ENCODE measurements at places on chromosomes 3 and 15. TPM values are rescaled to one million over a fixed set of nuclear protein-coding genes. Genes with fewer than 3 reads are reported as not detected.

Gene ELP6
- 23.4 TPM for total RNA-seq

Gene CCR3
- total RNA-seq, result 0.17 TPM

Gene GRM2
- 0.81 TPM for total RNA-seq

Gene GHSR
- total RNA-seq, result not detected

Gene ANKRD34C
- total RNA-seq, result not detected

Gene ZBTB47
- 6.0 TPM for total RNA-seq

Gene EPHB1
- 0.73 TPM for total RNA-seq

Gene ACKR2
- 1.5 TPM for total RNA-seq

Gene CHDH
- total RNA-seq, result 24.9 TPM

Gene DNAJA4
- total RNA-seq, result 52.1 TPM

Gene CHRNA5
- total RNA-seq, result 34.9 TPM

Gene IFRD2
- 121 TPM for total RNA-seq

Gene SLC28A1
- total RNA-seq, result 0.17 TPM

GRCh38 chr3:171892457-171892856 lies 49.3 kb downstream of the TMEM212 start:
- no peak for DNase-seq

DNA sequence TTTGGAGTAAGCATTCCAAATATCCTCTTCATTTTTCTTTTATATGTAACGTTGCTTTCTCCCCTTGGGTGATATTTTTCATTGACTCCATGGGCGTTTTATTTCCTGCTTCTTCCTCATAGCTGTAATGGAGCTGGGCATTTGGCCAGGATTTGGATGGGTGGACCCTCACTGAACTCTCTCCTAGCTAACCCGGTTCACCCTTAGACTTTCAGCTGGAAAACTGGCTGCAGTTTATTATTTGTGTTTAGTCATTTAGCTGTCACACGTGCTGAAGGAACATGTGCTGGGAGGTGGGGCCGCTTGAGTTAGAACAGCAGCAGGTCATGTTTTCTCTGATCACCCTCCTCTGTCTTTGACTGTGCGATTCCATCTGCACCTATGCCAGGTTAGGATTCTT lies 407.6 kb downstream of the ZIC1 start:
- peak; percentile 88 for DNase-seq

- DNase-seq, result peak; percentile 100
Observed at GRCh38 chr3:185282696-185283373, 29.0 kb upstream of the EHHADH start.

DNA sequence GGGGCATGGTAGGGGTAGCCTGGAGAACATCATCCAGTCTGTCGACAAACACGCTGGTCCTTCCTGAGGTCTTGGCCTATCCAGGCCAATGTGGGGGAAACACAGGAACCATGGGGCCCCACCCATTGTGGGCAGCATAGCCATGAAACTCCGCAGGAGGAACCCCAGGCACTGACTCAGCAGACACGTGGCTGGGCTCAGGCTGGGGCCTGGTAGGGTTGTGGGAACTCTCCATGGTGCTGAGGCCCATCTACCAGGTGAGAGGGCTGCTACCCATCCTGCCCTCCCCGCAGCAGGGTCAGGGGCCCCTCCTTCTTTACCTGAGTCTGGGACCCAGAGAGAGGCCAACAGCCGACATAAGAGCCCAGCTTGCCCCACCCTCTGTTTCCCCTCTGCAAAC lies 22.6 kb upstream of the CACNA2D2 start:
- peak; percentile 57 for DNase-seq

DNA sequence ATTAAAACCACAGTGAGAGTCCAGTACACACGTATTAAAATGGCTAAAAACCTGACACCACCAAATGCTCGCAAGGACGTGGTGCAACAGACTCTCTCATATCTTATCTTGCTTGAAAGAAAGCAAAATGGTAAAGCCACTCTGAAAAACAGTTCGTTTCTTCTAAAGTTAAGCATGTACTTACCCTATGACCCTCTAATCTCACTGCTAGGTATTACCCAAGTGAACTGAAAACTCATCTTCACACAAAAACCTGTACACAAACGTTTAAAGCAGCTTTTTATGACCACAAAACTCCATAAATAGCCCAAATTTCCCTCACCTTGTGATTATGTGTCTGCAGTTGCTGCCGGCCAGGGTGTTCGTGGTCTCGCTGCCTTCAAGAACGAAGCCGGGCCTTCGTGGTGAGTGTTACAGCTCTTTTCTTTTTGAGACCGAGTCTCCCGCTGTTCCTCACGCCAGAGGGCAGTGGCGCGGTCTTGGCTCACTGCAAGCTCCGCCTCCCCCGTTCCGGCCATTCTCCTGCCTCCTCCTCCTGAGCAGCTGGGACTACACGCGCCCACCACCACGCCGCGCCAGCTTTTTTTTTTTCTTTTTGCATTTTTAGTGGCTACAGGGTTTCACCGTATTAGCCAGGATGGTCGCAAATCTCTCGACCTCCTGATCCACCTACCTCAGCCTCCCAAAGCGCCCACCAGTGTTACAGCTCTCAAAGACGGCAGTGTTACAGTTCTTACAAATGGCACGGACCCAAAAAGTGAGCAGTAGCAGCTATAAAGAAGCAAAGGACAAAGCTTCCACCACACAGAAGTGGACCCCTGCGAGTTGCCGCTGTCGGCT lies 165.4 kb downstream of the TJP1 start:
- no peak for DNase-seq

DNA sequence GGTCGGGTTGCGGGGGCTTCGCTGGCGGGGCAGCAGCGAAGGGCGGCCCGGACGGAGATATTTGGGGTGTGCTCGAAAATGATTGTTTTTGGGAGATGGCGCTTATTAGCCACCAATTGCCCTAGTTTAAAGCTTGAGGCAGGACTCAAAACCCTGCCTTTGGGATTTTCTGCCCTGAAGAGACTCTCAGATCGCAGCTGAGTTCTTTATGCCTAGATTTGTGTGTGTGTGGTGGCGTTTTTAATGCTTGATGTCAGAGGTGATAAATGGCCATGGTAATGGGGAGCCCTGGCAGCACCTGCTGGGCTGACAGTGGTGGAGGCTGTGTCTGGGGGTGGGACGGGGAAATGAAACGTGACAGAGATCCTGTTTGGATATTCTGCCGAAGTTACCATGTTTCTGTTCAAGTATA lies 604 bp downstream of the KCTD6 start:
- no peak for DNase-seq

GRCh38 chr3:185129083-185129482 lies 23.8 kb downstream of the C3orf70 start:
- no peak for DNase-seq

DNA sequence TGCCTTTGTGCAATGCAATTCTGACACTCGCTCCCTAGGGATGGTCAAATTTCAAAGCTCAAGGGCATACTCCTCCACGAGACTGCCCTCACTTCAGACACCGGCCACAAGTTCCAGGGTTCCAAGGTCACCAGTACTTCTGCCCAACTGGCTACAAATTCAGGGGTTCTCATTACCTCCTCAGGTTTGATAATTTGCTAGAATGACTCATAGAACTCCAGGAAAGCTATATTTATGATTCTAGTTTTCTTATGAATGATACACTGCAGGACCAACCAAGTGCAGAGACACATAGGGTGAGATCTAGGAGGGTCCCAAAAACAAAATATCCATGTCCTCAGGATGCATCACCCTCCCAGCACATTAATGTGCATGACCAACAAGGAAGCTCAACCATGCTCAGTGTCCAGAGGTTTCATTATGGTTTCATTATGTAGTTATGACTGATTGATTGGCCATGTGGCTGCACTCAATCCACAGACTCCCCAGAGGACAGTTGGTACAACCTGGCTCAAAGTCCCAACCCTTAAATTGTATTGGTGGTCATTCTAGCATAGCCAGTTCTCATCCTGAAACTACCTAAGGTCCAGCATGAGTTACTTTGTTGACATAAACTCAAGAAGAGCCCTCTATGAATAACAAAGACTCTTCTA lies 170.4 kb upstream of the LRRN1 start:
- no peak for DNase-seq

- DNase-seq, result peak; percentile 86
Observed at GRCh38 chr3:157128771-157129681, 30.9 kb downstream of the CCNL1 start.

DNA sequence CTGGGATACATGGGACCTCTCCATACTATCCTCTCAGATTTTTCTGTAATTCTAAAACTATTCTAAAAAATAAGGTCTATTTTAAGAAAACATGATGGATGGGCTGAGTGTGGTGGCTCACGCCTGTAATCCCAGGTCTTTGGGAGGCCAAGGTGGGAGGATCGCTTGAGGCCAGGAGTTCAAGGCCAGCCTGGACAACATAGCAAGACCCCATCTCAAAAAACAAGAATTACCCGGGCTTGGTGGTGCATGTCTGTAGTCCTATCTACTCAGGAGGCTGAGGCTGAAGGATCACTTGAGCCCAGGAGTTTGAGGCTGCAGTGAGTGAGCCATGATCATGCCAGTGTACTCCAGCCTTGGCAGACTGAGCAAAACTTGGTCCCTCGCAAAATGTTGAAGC lies 9.4 kb downstream of the ZNF639 start:
- DNase-seq, result no peak

DNA sequence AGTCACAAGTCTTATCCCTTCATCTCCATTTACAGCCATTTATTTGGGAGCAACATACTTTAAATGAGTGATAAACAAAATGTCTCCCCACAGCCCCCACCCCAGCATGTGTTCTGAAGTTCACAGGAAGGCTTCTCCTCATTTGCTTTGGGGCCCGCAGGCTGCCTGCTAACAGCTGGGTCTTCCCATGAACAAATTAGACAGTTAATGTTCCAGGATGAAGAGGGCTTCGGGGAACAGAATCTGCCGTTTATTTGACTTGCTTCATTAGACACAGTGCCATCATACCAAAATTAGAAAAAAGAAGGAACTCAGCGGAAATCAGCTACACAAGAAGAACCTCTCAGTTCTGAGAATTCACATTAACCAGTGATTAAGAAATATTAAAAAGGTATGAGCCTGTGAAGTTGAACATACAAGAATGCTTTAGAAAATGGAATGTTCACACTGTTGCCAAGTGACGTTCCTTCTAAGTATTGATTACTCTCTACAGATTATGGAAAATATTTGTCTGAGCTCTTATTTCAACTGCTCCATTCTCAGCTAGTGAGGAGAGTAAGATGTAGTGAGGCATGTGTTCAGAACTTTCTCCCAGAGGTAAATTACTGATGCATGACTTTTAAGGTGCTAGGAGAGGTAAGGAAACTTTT lies 107.5 kb upstream of the THBS1 start:
- no peak for DNase-seq

DNA sequence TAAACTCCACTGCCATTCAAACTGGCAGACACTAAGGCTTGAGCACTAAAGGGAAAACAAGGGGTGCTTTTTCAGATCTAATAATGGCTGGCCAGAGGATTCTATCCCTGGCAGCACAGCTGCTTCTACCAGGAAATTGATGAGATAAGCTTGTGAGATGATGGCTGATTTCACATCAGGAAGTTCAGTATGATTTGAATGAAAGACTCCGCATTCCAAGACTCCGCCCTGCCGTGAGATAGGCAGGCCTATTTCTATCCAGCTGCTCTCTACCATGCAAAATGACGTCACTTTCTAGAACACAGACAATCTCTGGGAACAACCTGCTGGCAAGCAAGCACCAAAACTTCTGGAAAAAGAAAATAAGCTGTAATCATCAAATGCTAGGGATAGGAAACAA lies 171.8 kb downstream of the WDR76 start:
- DNase-seq, result peak; percentile 41

GRCh38 chr3:152977366-152977765 lies 142.4 kb downstream of the P2RY1 start:
- DNase-seq, result no peak

- DNase-seq, result no peak
Observed at GRCh38 chr3:173003471-173003870, 137.6 kb downstream of the SPATA16 start.

DNA sequence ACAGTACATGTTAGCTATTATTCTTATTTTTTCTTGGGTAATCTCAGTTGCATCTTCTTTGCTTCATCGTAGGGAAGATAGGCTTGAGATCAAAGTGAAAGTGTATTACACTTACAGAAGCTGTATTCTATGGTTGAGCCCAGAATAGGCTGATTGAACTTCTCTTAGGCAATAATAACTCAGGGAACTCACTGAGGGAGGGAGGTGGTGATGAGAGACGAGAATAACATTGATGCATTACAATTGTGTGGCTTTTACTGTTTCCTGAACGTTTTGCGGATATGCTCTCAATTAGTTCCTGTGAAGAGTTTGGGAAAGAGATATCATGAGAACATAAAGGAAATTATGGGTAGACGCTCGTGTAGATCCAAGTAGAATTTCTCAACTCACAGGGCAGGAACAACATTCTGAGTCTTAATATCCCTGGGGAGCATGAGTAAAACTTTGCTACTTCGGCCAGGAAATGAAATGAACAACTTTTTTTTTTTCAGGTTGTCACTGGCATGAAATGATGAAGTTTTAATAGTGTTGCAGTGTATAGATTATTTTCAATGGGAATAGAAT lies 302.2 kb downstream of the TUSC7 start:
- no peak for DNase-seq

GRCh38 chr15:73928971-73929627 lies 2.8 kb downstream of the LOXL1 start:
- DNase-seq, result no peak

GRCh38 chr3:36580716-36581115 lies 183.6 kb downstream of the DCLK3 start:
- no peak for DNase-seq

- DNase-seq, result no peak
Observed at GRCh38 chr3:73954506-73954905, 329.8 kb upstream of the PDZRN3 start.

- DNase-seq, result no peak
Observed at GRCh38 chr15:86540840-86541467, 461.3 kb downstream of the AGBL1 start.

GRCh38 chr15:70209499-70209898 lies 111.8 kb upstream of the TLE3 start:
- DNase-seq, result no peak

DNA sequence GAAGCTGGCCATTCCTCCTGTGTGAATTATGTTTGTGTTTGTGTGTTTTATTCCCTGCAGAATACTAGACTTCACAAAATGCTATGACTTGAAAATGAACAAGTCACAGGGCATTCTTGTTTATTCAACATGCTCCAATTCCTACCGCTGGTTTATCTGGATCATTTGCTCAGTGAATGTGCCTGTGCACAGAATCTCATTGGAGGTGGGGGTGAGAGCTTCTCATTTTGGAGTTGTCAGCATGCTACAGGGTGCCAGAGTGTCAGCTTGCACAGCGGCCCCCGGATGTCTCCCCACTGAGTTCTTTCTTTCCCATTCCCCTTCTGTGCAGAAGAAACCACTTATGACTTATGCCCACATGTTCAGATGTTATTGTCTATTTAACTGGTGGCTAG lies 428.7 kb downstream of the ROBO2 start:
- no peak for DNase-seq

GRCh38 chr3:10810376-10810775 lies 5.7 kb upstream of the SLC6A11 start:
- no peak for DNase-seq

DNA sequence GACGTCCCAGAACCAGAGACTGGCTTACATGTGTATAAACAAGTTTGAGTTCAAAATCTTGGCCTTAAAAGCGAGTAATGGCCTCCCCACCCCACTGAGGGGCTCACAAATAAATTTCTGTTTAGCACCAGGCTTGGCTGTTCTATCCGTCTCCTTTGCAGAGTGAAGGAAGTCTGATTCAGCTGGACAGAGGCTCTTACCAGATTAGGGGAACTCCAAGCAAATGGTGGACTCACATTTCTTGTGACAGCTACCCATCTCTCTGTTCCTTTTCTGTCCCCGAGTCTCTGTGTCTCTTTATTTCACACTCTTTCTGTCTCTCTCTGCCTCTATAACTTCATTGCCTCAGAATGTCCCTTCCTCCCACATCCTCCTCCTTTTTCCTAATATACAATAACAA lies 62.7 kb downstream of the DGKG start:
- no peak for DNase-seq

- no peak for DNase-seq
Observed at GRCh38 chr3:138112362-138112761, 3.0 kb downstream of the DZIP1L start.

Data from Calu3 (cell line).